Fibroblast of skin of back (primary cell): ENCODE measurements at places on chromosomes 2 and 18.

- no peak for DNase-seq
Measured at GRCh38 chr2:36296798-36297197, 58.8 kb upstream of the CRIM1 start.

DNA sequence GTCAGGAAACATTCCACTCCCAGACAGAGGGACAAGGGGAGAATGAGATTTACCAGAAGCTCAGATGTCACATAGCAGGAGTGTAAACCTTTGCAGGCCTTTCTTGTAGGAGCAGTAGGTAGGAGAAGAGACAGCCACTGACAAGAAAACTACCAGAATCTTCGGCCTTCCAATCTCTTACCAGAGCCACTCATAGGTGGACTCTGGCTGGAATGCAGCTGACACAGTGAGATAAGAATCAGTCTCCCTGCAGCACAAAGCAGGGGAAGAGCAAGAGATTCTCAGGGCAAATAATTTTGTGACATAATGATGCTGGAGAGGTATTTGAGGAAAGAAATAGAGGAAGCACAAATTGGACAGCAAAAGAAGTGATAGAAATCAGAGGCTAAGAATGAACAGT, 1534.5 kb downstream of the DPP10 start:
- DNase-seq = no peak

DNA sequence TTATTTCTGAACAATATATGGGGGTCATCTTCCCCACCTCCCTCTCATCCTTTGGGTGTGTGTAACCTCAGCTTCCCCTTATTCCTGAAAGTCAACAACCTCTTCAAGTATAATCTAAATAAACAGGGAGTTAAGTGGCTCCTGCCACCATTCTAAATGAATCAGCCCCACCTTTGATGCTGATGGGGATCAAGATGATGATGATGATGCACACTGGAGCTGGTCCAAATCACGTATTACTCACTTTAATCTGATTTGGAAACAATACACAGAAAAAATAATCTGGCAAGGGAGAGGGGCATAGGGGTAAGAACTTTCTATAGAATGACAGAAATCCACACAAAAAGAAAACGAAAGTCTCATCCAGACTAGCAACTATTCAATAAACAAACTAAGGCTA, 7.1 kb downstream of the ACVR1 start:
- no peak for DNase-seq

DNA sequence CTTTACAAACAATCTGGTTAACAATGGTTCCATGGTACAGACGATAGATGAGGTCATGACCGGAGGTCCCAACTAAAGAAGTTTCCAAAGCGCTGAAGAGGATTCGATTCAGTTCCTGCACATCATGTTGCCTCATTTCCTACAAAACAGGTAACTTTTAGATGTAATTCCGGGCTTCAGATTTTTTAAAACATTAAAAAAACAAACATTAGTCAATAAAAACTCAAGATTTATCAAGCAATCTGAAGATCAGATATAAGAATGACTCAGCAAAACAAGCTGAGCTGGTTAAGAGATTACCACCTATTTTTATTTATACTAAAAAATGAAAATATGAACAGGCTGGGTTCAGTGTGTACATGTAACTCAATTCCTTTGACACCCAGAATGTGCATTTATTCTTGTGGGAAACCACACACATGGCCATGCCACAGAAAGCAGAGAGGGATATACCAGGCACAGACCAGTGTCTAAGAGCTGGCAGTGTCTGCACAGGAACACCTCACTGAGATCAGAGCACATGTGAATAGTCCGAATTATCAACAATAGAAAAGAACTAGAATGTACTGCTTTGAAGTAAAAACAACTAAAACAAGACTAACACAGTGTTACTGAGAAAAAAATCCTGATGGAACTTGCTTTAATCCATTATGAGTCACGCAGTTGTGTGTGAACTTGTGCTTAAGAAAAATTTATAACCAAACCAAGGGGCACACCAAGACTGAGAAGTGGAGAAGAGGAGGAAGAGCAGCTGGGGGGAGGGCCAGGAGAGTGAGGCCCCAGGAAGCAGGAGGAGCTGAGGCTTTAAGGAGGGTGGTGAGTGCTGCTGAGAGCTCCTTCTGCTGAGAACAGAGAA, 9.5 kb downstream of the USP40 start:
- peak; percentile 71 for DNase-seq

DNA sequence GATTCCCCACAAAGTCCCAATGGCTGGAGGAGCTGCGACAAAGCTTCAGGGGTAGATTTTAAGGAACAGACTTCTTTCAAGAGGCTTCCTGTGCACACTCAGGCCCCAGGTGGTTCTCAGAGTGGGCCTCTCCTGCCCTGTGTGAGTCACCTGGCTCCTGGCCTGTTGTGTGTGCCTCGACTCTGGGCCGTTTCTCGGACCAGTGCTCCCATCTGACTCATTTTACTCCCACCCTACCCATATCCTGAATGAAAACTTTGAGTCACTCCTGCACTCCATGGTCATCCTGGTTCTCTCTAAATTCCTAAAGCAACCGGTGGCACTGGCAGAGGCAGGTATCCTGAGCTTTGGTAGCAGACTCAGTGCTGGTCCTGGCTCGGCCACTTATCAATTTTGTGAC, 84.1 kb downstream of the CELF4 start:
- no peak for DNase-seq

DNA sequence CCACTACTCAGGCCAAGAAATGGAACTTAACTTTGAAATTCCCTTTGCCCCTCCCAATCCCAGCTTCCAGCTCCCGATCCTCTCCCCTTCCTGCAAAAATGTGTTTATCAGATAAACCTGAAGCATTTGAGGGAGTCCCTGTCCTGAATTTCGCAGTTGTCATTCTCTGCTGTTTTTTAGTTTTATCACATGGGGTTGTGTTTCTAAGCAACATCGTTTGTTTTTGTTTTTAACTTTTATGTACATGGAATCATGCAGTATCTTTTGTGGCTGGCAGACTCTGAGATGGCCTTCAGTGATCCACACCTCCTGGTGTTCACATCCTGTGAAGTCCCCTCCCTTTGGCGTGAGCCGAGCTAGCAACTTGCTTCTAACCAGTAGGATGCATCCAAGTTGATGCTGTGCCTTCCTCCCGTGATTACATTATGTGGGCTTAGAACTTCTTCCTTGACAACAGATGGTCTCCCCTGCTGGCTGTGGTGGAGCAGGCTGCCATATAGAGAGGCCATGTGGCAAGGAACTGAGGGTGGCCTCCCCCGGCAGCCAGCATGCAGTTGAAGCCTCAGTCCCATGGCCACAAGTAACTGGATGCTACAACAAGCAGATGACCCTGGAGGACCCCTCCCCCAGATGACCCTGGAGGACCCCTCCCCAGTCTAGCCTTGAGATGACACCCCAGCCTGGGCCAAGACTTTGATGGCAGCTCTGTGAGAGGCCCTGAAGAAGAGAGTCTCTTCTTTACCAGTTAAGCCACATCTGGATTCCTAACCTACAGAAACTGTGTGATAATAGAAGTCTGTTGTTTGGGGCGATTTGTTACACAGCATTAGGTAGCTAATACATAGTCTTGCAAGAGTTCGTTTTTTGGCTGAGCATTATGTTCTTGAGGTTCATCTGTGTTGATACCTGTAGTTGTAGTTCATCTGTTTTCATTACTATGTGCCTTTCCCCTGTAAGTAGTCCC, 27.7 kb downstream of the SH3BP4 start:
- peak; percentile 43 for DNase-seq

- no peak for DNase-seq
Measured at GRCh38 chr2:203897544-203897943, 30.0 kb downstream of the CTLA4 start.

DNA sequence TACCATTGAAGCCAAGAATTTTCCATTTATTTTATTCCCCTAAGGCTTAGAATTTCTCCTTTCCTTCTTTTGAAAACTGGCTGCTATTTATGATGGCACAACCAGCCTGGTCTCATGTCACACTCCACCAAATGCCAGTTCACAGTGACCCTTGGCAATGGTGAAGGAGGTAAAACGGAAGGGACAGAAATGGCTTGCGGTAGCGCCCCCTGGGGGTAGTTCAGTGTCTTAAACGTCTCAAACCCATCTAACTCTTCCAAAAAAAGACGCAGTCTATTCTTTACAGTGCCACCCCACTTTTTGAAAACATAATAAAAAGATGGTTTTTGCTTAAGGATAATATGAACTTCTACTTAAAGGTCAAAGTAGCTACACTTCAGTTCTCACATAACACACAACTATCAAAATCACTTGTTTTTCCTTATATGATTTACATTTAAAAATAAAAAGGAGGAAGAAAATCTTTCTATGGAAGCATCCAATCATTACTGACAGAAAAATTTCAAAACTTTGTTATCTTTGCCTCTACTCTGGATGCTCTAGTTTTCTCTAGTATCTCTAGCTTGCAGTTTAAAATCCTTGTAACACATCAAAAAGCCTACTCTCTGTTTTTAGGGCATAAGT, 28.0 kb downstream of the PNO1 start:
- peak; percentile 40 for DNase-seq

DNA sequence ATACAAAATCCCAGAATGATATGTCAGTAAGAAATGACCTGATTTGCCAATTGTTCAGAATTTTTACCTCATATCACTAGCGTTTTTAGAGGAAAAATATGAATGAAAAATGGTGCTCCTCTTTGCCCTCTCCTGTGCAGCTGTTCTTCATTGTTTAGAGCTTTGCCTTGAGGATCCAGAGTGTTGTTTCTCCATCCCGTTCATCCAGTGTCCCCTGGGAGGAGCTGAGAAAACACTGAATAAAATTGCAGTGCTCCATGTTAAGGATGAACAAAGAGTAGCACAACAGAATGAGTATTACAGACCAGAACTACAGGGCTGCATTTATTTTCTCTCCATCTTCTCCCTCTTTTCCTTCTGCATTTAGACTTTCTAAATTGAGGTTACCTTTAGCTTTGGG, 133.1 kb downstream of the ADCYAP1 start:
- no peak for DNase-seq

DNA sequence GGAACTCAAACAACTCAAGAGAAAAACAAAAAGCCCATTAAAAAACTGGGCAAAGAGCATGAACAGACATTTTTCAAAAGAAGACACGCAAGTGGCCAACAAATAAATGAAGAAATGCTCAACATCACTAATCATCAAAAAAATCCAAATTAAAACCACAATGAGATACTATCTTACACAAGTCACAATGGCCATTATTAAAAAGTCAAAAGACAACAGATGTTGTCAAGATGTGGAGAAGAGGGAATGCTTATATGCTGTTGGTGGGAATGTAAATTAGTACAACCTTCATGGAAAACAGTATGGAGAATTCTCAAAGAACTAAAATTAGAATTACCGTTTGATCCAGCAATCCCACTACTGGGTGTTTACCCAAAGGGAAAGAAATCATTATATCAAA, 15.1 kb downstream of the LMAN1 start:
- DNase-seq = no peak

DNA sequence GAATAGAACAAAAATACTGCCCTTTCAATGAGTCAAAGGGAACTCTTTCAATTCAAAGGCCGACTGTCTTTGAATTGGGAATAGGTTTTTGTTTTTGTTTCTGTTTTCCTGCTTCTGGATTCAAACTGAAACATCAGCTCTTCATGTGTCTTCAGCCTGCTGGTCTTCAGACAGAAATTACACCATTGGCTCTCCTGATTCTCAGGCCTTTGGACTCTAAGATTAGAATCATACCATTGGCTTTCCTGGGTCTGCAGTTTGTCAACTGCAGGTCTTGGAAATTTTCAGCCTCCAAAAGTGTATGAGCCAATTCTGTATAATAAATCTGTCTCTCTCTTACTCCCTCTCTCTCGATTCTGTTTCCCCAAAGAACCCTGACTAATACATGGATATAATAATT, 31.1 kb downstream of the CTLA4 start:
- DNase-seq = no peak

- DNase-seq = peak; percentile 23
Measured at GRCh38 chr2:84942964-84943421, 28.0 kb upstream of the KCMF1 start.

DNA sequence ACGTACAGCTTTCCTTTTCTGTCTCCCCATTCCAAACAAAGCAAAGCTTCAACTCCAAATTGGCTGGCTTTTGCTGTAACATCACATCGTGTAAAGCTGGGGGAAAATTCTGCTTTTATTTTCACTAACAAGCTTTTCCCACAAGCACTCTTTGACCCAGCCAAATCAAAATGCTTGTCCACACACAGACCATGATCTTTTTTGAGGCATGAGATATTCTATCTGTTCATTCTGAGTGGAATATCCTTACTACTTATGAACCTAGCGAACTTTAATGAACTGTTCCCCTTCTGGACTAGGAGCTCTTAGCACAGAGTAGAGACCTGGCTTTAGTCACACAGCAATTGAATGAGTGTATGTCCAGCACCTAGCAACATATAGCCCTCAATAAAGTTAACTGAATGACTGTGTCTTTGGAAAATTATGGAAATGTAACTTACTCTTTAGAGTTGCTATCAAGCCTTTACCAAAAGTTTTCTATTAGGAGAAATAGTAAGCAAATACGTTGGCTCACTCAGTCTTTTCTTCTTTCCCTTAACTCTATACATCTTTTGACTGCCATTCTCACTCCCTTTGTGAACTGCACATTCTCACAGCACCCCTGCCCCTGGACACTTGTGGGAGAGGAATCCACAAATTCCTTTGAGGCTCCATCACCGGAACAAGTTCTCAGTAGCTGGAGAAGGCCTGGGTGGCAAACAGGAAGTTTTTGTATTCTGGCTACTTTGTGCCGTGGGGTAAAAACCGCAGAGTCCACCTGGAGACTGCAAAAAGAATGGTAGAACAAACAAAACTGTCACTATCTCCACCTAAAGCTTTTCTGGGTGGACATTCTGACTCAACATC, 1.3 kb upstream of the UBE2E3 start:
- peak; percentile 88 for DNase-seq

GRCh38 chr2:33131749-33132148, 185.0 kb downstream of the LTBP1 start:
- no peak for DNase-seq

GRCh38 chr18:46042571-46043123, 29.4 kb downstream of the PSTPIP2 start:
- DNase-seq = peak; percentile 7

- DNase-seq = no peak
Measured at GRCh38 chr2:156511122-156511521, 74.9 kb downstream of the GPD2 start.

DNA sequence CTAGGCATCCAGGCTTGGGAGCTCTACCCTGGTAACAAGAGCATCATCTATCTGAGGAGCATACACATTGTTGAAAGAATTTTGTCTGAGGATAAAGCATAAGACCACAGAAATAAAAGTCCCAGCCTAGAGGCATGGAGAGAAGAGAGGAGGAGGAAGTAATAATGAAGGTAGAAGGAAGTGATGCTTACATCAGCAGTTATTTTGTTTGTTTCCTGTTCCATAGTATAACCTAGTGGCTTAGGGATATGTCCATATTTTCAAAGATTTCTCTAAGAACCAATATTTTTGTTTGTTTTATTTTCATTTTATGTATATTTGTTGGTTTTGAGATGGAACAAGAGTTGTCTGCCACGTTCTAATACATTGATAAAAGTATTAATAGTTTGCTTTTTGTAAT, 407.4 kb upstream of the SETBP1 start:
- DNase-seq = no peak

- peak; percentile 83 for DNase-seq
Measured at GRCh38 chr2:45315861-45316260, 295.2 kb downstream of the SRBD1 start.

- DNase-seq = no peak
Measured at GRCh38 chr2:11863103-11863502, 116.7 kb downstream of the LPIN1 start.

GRCh38 chr2:151974988-151975387, 123.9 kb downstream of the CACNB4 start:
- DNase-seq = no peak
